ENCODE measurements at places on chromosomes 16 and 17.

DNA sequence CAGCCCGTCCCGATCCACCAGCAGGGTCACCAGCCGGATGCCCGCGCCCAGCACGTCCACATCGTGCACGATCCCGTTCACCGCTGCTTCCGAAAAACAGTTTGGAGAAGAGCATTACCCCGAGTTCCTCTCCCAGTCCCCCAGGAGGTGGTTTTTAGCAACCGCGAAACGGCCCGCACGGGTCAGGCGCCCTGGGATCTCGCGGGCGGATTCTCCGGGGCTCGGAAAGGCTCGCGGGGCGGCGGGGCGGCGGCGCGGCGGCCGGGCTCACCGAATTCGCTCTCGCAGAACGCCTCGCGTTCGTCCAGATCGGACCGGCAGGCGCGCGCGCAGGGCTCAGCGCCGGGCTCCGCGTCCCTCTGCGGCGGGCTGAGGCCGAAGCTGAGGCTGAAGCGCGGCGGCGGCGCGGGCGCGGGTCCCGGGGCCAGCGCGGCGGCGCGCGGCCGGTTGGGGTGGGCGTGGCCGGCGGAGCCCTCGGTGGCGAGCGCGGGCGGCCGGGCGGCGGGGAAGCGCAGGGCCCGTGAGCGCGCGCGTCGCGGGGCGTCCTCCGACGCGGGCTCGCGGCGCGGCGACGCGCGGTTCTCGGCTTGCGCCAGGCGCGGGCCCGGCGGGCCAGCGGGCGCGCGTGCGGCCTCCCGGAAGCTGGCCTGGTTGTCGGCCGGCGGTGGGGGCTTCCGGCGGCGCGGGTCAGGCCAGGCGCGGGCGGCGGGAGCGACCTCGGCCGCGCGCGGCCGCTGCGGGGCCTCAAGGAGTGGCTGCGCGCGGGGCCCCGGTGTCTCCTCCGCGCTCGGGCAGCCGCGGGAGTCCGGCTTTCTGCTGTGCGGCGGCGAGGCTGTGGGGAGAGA, 2.9 kb downstream of the C17orf58 start:
- DNase-seq = peak; percentile 41

GRCh38 chr17:2202302-2202995, 101.1 kb downstream of the SMG6 start:
- DNase-seq = no peak

DNA sequence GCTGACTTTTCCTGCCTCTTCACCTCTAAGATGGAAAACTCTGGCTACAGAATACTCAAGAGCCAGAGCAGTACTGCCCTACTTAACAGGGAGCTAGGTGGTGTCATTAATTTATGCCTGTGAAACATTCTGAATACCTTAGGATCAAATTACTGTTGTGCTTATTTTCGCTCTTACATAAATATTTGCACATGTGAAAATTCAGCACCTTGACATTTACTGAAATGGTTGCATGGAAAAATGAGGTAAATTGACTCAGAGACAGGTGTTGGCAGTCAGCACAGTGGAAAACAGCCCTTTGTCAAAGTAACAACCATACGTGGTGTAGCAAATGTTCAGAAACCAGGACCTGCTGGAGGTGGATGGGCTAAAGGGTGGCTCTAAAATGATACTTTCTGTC, 193.6 kb downstream of the CDH8 start:
- DNase-seq = no peak

DNA sequence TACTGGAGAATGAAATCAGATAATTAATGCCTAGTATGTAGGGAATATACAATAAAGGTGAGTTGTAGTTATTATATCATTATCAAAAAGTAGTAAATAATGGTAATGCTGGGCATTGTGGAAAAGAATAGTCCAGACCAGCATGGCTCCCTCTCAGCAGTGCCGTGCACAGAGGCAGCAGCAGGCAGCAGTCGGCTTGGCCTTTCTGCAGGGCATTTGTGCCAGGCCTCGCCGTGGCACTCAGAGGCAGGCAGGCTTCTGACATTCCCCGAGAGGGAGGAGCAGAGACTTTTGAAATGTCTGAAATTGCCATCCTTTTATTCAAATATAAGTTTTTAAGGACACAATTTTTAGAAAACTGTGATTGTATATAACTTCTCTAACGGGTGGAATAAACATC, 15.0 kb downstream of the KIAA0513 start:
- DNase-seq = no peak
